IMR-90 (cell line): ENCODE measurements at places on chromosomes 6 and 20. TPM values are rescaled to one million over a fixed set of nuclear protein-coding genes. Genes with fewer than 3 reads are reported as not detected.

GRCh38 chr6:124054034-124054433 lies 250.4 kb downstream of the NKAIN2 start:
- no peak for DNase-seq

DNA sequence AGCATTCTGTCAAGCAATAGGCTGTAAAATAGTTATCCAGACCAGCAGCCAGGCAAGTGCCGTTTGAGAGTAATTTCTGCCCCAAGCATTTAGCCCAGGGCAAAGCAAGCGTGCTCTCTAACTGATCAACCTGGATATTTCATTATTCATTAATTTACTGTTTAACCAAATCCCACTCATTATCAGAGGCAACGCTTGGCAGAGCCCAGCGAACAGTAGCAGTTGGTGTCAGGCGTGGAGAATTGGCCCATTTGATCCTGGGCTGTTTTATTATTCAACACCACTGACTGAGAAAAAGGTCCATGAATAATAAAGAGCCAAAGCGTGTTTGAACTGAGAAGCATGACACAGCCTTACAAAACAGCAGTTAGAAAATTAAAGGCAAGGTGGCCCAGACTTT lies 35.3 kb downstream of the TFAP2B start:
- no peak for DNase-seq

GRCh38 chr6:25458485-25458884 lies 179.3 kb downstream of the CARMIL1 start:
- peak; percentile 78 for DNase-seq

GRCh38 chr20:41426086-41426830 lies 59.6 kb upstream of the EMILIN3 start:
- DNase-seq = no peak

DNA sequence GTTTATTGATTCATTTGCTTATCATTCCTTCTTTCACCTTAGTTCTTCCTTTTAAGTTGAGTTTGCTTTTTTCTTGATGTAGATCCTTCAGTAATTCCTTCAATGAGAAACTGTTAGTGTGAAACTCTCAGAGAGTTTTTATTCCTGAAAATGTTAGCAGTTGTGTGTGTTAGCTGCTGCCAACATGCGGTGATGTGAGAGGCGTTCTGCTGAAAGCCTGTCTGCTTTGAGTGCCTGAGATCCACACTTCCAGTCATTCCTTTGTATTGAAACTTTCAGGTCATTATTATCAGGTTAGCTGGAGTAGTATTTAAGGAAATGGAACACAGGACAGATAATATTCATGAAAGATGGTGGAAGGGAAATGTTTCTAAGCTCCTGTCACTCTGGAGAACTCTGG lies 70.0 kb upstream of the SUPT3H start:
- peak; percentile 38 for DNase-seq

DNA sequence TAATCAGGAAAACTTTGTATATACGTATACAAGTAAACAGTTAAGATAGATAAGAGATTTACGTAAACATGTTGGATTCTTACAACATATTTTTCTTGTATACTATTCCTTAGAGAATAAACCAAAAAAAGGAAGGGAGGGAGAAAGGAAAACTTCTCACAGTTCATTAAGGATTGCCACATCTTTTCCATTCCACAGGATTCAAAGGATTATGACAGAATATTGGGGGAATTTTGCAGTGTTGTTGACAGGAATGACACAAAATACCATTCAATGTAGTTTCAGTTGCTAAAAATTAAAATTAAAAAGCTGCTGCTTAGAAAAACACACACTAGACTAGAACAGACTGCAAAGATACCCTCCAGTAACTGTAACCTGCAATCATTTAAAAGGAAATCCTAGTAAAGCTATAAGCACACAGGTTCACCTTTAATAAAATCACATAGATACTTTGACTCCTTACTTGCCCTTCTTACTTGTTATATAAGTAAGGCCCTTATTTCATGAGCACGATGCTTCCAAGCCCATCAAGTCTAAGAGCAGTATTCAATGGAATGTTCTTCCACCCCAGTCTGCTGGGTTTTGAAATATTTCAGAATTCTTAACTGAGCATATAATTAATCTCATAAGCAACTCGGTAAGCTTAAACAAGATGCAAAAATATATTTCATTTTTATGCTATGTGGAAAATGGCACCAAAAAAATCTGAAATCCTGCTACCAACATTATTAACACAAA lies 107.8 kb downstream of the SMLR1 start:
- DNase-seq = no peak

- DNase-seq = peak; percentile 82
Observed at GRCh38 chr6:107361753-107362604, 97.4 kb downstream of the PDSS2 start.

DNA sequence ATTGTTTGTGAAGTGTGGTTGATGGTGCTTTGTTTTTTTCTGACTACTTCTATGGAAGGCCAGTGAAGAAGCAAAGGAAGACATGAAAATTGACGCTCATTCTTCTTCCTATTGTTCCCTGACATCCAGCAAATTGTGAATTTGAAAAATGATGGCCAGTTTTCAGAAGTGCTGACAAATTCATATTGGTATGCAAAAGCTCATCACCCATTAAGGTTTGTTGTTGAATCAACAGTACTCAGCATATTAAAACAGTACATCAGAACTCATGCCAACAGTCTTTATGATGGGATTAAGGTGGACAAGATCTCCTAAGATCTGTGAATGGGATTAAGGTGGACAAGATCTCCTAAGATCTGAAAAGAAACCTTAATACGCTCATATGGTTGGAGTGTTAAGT lies 1.0 kb upstream of the MTG2 start:
- no peak for DNase-seq

DNA sequence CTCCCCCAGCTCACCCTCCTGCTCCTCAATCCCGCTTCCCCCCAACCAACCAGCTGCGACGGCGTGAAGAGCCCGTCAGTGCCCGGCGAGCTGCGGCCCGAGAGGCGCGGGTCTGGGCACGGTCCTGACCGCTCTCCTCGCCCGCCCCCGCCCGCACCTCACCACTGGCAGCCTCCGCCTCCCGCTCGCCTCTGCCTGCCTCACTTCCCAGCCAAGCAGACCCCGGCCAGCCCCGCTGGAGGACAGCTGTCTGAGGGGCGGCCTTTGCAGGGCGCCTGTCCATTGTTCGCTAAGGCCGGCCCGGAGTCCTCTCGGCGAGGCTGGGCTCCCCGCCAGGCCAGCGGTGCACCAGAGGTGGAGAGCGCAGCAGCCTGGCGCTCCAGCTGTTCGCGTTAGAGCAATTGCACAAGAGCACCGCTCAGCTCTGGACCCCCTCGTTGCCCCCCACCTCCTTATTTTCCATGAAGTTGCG lies 1.3 kb downstream of the SOBP start:
- peak; percentile 20 for DNase-seq

DNA sequence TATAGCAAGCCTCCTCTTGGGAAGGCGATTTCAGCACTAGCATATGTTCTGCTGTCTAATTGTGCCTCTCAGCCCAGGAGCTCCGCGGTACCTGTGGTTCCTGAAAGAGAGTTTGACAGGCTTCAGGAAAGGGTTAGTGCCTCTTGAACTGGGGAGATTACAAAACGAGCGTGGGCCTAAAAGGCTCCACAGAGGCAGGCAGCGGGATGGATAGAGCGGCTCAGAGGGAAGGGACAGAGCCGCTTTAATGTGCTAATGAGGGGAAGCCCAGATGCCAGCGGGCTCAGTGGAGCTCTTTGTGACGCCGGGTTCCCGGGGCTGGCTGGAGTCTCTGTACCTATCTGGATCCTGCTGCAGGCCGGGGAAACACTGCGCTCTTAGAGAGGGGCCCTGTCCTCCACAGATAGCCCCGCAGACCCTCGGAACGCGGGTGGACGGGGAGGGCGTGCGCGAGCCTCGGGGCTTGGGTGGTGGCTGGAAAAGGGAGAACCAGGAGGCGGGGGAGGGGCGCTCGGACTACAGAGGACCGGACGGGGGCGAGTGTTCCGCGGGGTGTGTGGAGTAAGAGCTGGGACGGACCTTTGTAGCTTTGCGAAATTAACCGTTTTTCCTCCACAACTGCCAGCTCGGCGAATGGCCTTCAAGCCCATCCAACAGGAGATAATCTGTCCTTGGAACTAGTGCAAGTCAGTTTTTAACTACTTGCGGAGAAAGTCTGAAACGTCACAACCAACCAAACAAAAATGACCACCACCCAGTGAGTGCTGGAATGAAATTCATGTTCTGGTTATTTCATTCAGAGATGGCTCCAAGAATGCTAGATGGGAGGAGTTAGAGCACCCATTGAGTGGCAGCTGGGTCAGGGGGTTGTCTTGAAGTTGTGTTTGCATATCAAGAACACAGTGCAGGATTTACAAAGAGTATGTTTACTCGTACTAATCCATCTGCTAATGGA lies 13.0 kb downstream of the SLC35F1 start:
- no peak for DNase-seq

- no peak for DNase-seq
Observed at GRCh38 chr6:98650941-98651340, 183.4 kb upstream of the POU3F2 start.

DNA sequence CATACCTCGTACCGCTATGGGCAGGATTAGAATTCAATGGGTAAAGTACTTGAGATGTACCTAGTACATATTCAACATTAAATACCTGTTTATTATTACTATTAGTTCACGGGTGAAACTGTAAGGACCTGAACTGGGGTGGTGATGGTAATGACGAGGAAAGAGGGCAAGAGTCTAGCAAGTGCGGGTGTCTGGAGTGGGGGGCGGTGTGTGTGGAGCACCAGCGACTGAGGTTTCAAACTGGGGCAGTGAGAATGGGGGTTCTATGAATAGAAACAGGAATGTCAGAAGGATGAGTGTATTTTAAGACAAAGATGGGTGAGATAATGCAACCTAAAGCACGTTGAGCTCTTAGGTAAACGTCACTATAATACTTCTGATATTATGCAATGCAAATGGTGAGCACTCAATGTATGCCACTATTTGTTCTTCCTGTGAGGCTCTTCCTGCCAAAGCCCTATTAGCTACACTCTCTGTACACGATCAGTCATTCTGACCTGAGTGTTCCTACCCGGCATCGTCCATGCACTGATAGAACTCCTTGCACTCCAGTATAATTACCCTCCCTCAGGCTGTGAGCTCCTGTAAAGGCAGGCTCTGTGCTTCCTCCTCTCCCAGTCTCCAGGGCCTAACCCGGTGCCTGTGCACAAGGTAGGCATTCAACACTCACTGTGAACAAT lies 55.0 kb downstream of the ALDH5A1 start:
- DNase-seq = no peak

- DNase-seq = no peak
Observed at GRCh38 chr6:17673543-17674254, 33.0 kb downstream of the NUP153 start.

DNA sequence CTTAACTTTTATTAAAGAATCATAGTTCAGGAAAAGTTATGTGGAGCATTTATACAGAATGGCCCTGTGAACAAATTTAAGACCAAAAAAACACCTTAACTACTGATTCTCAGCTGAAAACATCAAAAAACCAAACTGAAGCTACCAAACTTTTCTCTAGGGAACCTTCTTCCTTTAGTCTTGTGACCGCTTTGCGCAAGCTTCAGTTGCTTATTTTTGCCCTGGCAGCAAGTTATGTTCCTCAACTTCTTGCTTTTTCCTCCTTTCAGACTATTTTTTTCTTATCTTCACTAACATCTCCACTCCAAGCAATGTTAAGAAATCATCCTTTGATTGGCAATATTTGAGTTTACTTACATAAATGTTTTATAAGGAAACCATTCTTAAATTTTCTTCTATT lies 100.1 kb downstream of the MYB start:
- no peak for DNase-seq

DNA sequence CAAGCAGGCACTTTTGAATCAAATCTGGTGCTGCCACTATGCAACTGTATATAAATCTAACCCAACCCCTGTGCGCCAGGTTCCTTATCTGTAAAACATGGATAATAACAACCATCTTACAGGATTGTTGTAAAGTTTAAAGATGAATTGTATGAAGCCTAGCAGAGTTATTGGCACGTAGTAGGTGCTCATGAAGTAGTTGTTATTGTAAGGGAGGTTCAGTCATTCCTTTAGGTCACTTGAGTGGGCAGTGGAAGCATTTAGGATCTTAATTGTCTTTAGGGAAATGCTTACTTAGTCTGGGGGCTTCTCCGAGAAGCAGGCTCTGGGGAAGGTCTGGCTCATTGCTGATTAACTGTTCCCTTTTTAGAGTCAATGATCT lies 29.8 kb upstream of the PKIG start:
- no peak for DNase-seq

GRCh38 chr20:37305079-37305478 lies 15.6 kb downstream of the MANBAL start:
- DNase-seq = no peak

GRCh38 chr6:119145111-119145510 lies 66.6 kb upstream of the FAM184A start:
- no peak for DNase-seq

GRCh38 chr20:19785983-19786285 lies 27.9 kb downstream of the RIN2 start:
- DNase-seq = peak; percentile 42

- no peak for DNase-seq
Observed at GRCh38 chr6:44775121-44775520, 387.6 kb downstream of the CDC5L start.

DNA sequence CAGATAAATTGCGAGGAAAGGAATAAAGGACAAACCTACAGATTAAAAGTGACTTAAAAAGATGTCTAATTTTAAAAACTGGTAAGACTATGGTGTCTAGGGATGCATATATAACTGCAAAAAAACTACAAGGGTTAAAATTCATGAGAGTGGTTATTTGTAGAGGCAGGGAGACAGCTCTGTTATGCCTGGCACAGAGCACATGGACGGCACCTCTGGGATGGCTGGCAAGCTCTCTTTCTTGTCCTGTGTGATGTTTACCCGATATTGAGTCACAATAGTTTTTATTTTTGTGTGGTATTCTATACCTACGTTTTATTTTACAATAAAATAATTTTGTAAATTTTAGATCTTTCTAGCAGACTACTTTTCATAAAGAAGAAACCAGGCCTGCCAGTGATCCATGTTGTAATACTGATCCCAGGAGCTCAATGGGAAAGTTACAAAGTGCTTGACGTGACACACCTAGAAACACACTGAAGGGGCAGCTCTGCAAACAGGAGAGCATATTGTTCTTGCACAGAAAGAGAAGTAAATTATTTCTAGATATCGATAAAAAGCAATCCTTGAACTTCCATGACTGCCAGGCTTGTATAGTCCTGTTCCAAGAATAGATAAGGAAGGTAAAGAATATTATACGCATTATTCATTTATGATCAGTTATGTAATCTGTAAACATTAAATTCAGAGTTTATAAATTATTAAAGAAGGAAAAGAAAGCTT lies 290.0 kb downstream of the PTPRK start:
- DNase-seq = no peak

The RPL7L1 gene
- total RNA-seq = 112 and 125 TPM in 2 replicates

The OPRL1 gene
- 0.28 and 0.36 TPM in 2 replicates for total RNA-seq

The BIRC7 gene
- total RNA-seq = not detected in 2 replicates

The RSPO4 gene
- not detected in 2 replicates for total RNA-seq

The TINAG gene
- total RNA-seq = not detected in 2 replicates

The CD40 gene
- 0.28 and 0.36 TPM in 2 replicates for total RNA-seq

The CPNE5 gene
- total RNA-seq = not detected in 2 replicates

The SALL4 gene
- not detected in 2 replicates for total RNA-seq

The TFAP2A gene
- 0.72 and 1.1 TPM in 2 replicates for total RNA-seq
